ENCODE measurements at places on chromosomes 16 and 17.

GRCh38 chr17:2792366-2793169 is 3.7 kb upstream of the RAP1GAP2 start:
- DNase-seq, result peak; percentile 53

GRCh38 chr17:62648251-62648955 is 20.9 kb downstream of the MRC2 start:
- no peak for DNase-seq

DNA sequence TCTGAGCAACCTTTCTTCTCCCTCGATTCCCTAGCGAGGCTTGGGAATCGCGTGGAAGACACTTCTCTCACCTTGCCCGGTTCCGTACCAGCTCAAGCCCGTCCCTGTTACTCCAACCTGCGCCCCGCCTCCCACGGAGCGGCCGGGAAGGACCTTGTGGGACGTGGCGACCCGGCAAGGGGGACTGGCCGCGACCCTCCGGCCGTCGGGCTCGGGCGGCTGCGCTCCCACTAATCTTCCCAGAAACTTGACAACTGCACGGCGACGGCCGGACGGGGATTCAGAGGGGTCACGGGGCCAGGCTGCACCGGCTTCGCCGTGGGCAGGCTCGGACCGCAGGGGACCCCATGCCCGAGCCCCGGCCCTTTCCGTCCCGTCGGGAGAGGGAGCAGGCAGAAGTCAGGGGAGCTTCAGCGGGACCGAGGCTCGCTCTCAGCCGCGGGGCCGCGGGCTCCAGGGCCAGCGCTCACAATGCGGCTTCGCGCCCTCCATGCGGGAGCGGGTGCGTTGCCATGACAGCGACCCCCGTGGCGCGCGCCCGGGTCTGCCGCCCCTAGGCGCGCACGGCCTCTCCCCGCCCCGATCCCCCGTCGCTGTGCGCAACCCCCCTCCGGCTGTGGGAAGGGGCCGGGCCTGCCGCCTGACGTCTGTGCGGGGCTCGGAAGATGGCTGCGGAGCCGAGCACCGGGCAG is at the start of gene SGSM2:
Gene SGSM2, plus strand, starts transcription at position 650 of the 692 bp plus-strand sequence. CDS start 188 bp downstream, outside the sequence.
- DNase-seq, result peak; percentile 76

GRCh38 chr16:55437625-55438024 is 41.4 kb upstream of the MMP2 start:
- no peak for DNase-seq

- DNase-seq, result peak; percentile 74
Observed at GRCh38 chr16:73047536-73048291, at the start of gene ZFHX3. Gene ZFHX3, minus strand, starts transcription at chr16:73048128. Its CDS starts 87,983 bp downstream, at chr16:72960145.

- no peak for DNase-seq
Observed at GRCh38 chr16:6967796-6968320, 364.8 kb upstream of the RBFOX1 start.

- DNase-seq, result peak; percentile 70
Observed at GRCh38 chr16:69186642-69187445, at the start of gene SNTB2. Gene SNTB2, plus strand, starts transcription at chr16:69187164. Its CDS starts 3 bp downstream, at chr16:69187167.

- no peak for DNase-seq
Observed at GRCh38 chr16:84323606-84324005, 28.9 kb downstream of the WFDC1 start.

DNA sequence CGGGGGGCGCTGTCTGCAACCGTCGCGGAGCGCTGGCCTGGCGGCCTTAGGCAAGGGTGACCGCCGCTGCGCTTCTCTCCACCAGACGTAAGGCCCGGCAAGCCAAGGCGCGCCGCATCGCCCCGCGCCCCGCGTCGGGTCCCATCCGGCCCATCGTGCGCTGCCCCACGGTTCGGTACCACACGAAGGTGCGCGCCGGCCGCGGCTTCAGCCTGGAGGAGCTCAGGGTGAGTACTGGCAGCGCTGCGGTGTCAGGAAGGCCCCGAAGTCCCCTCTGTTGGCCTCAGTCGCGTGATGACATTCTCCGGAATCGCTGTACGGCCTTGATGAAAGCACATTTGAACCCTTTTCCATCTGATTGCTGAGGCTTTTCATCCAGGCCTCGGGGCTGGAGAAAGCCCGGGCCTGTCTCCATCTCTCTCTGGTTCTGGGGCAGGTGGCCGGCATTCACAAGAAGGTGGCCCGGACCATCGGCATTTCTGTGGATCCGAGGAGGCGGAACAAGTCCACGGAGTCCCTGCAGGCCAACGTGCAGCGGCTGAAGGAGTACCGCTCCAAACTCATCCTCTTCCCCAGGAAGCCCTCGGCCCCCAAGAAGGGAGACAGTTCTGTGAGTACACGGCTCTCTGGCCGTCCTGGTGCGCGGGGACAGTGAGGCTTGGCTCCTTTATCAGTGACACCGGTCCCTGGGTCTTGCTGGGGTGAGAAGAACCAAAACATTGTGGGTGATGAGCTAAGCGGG is 831 bp downstream of the RPL13 start:
- no peak for DNase-seq

GRCh38 chr16:22161999-22162655 is at the start of gene SDR42E2:
Gene SDR42E2, plus strand, starts transcription at chr16:22162506. Its CDS starts 3,077 bp downstream, at chr16:22165583.
- DNase-seq, result peak; percentile 28

DNA sequence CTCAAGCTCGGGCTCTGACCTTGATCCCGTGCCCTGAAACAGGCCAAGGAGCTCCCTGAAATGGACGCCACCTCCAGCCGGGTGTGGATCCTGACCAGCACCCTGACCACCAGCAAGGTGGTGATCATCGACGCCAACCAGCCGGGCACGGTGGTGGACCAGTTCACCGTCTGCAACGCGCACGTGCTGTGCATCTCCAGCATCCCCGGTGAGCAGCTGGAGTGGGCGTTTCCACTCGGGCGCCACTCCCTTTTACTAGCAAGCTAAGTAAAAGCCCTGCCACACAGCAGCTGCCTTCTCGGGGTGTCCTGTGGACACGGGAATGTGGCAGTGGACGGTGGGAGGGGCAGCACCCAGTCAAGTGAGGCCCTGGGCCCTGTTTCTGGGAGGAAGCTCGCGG is 6.4 kb downstream of the NME3 start:
- no peak for DNase-seq

DNA sequence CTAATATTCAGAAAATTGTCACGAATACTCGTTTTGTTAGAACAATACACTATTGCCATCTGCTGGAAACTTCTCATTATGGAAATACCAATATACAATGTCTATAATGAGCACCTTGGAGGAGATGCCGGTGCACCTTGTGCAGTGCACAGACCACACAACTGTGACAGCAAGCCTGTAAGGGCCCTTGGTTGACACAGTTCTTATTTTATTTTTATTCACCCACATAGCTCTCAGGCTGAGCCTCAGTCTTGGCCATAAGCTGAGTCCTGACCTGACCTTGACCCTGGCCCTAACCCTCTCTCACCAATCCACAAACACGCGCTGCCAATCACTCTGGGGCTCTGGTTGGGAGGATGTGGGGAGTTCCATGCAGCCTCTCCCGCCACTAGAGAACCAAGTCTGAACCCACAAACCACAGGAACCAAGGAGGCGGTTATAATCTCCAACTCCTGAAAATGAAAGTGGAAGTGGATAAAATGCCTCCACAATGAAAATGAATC is 7.6 kb downstream of the AIPL1 start:
- peak; percentile 18 for DNase-seq

- peak; percentile 68 for DNase-seq
Observed at GRCh38 chr16:57592591-57593003, 35.8 kb upstream of the ADGRG1 start.

Measured in CD4-positive, alpha-beta T cell treated with Interferon gamma for 1 hour (primary cell).